IPS DF 6.9 (cell line): ENCODE measurements at places on chromosomes 3 and 15.

DNA sequence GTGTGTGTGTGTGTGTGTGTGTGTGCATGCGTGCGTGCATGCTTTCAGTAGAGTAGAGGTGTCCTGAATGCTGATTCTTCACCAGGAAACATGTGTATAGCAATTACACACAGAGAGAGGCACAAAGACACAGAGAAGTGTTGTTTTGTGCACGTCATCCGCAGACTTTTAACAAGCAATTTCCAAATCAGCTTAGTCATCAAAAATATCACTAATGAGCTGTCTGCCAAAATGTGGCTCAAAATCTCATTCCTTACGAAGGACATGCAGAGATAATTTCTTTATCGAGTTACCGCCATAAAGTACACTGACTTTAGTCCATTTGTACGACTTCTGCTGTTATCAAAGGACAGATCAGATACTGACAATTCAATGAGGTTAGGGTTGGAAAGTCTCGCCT lies 274.9 kb upstream of the RARB start:
- no peak for DNase-seq

DNA sequence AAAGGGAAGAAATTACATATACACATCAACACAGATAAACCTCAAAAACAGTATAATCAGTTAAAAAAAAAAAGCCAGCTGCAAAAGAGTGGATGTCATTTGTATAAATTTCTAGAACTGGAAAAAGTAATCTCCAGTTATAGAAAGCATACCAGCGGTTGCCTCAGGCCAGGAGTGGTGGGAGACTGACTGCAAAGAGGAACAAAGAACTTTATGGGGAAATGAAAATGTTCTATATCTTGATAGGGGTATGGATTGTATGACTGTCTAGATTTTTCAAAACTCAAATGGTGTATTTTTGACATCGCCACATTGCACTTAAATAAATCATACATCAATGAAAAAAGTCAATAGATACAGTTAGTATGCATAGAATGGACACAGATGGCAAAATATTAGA lies 241.6 kb downstream of the SCAPER start:
- DNase-seq: no peak

- no peak for DNase-seq
Measured at GRCh38 chr3:185797108-185797881, 27.5 kb downstream of the IGF2BP2 start.

DNA sequence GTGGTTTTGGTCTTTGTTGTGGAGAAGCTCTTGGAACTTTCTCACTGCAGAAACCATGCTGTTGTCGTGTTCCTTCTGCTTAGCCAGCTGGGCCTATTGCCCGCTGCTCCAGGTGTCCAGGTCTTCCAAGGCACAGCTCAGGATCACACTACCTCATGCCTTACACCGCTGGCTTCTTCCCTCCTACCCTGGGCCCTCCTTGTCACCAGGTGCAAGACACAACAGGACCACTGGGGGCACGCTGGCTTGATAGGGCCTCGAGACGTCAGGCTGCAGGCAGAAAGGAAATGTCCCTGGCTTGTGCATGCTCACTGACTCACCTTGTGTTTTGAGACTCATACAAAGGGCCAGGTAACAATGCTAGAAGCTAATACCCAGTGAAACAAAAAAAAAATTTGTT lies 32.3 kb downstream of the PAQR9 start:
- DNase-seq: peak; percentile 70

- no peak for DNase-seq
Measured at GRCh38 chr3:8320711-8321458, 180.7 kb upstream of the LMCD1 start.
